Activated CD8-positive, alpha-beta memory T cell treated with anti-CD3 and anti-CD28 coated beads for 1 hour (primary cell): ENCODE measurements at places on chromosomes 13 and 19.

GRCh38 chr19:46614114-46614722 lies 10.7 kb downstream of the PTGIR start:
- DNase-seq = no peak

DNA sequence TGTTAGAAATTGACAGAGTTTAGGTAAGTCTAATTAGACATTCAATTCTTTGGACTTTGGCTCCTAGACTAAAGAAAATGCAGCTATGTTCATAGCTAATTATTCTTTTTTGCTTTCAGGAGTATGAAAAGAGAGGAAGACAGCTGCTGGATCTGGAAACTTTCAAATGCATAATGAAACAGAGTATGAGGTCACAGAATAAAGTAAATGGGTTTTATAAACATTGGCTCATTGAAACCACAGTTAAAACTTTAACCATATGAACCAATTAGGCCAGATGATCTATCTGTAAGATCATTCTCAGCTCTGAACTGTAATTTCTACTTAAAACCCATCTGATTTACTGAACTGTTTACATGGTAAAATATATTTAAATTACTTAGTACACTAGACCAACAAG lies 82.7 kb downstream of the TEX26 start:
- DNase-seq = no peak

- DNase-seq = no peak
These were observed 11.8 kb upstream of the HMGB1 start for GRCh38 chr13:30477346-30478195.

DNA sequence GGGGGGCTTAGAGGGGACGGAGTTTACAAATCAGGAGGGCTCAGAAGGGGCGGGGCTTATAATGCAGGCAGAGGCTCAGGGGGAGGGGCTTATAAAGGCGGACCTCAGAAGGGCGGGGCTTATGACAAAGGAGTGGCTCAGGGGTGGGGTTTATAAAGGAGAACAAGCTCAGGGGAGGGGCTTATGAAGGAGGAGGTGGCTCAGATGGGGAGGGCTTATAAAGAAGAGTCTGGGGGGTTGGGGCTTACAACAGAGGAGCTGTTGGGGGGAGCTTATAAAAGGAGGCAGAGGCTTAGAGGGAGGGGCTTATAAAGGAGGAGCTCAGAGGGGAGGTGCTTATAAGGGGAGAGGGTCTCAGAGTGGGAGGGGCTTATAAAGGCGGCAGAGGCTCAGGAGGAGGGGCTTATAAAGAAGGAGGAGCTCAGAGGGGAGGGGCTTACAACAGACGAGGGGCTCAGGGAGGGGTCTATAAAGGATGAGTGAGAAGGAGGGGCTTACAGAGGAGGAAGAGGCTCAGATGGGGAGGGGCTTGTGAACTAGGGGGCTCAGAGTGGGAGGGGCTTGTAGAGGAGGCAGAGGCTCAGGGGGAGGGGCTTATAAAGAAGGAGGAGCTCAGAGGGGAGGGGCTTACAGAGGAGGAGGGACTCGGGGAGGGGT lies 1.0 kb downstream of the SMIM24 start:
- no peak for DNase-seq

DNA sequence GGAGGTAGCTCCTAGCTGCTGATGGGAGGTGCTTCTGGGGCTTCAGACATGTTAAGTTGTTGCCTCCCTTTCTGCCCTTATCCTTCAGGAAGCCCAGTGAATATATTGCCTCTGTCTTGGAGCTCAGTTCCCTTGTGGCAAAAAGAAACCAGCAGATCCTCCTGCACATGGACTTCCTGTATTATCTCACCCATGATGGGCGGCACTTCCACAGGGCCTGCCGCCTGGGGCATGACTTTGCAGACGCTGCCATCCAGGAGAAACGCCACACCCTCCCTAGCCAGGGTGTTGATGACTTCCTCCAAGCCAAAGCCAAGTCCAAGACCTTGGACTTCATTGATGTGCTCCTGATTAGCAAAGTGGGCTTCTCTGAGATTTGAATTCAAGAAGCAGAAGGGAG lies 6.0 kb upstream of the CYP4F12 start:
- no peak for DNase-seq
